ENCODE measurements at places on chromosomes 7 and 10.

DNA sequence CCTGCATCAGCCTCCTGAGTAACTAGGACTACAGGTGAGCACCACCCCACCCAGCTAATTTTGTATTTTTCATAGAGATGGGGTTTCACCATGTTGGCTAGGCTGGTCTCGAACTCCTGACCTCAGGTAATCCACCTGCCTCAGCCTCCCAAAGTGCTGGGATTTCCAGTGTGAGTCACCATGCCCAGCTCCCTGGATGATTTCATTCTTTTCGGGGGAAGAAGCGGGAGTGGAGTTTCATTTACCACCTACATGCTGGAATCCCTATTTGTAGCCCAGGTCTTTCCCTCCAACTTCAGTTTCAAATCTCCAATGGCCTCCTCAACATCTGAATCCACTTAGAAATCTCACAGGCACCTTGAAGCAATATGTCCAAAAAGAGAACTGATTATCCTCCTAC, 2.9 kb upstream of the BTRC start:
- DNase-seq = no peak

DNA sequence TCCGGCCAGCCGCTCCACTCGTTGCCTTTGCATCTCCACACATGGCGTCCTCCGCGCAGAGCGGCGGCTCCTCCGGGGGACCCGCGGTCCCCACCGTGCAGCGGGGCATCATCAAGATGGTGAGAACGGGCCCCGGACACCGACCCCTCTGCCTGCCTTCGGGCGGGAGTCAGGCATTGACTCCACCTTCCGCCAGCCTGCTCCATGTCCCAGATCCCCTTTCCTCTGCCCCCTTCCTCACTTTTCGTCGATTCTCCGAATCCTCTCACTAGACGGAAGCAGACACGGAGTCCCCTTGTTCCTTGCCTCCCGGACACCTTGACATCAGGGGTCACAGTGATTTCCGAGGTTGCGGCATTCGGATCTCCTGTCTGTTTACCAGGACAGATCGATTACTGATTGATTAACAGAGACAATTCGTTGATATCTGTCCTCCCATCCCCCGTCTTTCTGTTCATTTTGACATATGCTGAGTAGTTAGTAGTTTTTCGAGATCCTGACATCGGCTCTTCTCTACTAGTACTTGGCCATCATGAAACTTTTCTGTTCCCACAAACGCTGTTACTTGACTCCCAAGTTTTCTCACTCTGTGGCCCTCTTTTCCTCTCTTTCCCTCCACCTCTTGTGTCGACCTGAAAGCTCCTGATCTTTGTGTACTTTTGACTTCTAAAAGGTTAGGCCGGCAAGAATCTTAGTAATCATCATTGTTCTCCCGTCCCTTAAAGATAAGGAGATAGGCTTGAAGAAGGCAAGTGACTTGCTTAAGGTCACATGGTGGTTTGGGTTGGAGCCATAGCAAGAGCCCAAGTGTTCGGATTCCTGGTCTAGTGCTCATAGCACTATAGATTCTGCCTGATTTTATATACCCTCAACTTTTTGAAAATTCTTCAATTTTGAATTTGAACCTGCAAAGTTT, 597 bp downstream of the SND1 start:
- no peak for DNase-seq

DNA sequence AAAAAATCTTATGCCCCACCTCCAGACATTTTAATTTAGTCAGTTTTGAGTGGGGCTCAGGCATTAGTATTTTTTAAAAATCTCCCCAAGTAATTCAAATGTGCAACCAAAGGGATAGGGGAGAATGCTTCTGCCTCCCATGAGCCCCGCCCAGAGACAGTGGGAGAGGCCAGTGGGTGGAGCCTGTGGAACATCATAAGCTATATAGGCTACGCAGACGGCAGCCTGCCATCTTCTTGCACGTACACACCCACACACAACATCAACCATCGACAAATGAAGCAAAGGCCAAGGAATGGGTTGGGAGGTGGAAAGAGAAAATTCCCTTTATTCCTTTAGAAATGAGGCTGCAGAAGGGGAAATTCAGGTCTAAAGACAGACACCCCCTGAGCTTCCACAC, 25.2 kb downstream of the CREB3L2 start:
- no peak for DNase-seq

GRCh38 chr7:139061416-139061815, 25.6 kb upstream of the ZC3HAV1L start:
- no peak for DNase-seq

- no peak for DNase-seq
Observed at GRCh38 chr10:15236340-15236739, 67.8 kb upstream of the NMT2 start.

- no peak for DNase-seq
Observed at GRCh38 chr10:83932245-83932644, 207.1 kb upstream of the GHITM start.

- no peak for DNase-seq
Observed at GRCh38 chr10:47164126-47164799, 135.7 kb upstream of the GDF10 start.

DNA sequence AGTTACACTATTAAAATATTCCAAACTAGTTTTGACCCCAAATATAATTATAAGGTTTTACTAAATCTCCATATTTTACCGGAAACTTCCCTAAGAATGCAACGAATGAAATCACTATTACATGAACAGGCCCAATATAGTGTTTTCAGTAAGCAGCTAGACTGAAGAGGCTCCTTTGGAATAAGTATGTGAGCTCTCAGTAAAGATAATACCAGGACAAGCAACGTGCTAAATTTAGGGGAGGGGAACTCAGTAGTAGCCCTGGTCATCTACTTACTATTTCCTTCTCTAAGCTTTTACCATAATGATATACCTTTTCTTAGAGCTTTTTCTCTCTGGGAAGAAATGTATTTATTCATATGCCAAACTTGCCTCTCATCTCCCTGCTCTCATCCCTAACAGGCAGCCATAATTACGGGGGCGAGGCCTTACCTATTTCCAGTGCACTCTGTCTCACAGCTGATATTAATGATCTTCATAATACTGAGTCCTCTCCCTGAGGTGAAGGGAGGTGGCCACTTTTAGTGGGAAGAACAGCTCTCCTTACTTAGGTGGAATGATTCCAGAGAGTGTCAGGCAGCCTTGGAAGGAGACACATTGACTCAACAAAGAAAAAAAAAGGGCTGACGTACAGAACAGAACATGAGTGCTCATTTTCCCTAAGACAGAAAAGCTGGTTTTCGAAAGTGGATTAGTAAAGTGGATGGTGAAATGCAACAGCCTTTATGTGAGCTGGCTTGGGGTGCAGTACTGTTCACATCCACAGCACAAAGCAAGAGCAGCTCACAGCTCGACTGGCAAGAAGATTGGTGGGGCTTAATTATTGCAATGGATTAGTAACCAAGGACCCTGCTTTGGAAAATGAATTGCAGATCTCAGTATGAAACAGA, 165.4 kb downstream of the GLI3 start:
- DNase-seq = no peak

DNA sequence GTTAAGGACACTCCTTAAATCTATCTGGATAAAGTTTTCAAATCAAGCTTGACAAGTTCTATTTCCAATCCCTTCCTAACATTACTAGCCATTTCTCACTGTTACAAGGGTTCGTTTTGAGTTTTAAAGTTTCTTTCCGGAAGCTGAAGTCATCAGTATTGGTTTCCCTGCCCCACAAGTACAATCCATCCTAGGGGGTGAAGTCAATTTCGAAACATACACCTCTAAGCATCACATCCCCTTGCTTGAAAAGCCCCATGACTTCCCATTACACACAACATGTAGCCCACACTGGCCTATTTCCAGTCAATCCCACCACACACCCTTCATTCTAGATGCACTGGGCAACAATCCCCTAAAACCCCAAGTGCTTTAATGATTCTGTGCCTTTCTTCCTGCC, 13.0 kb downstream of the DPY19L1 start:
- no peak for DNase-seq
